ENCODE measurements at places on chromosomes 16 and 17.

DNA sequence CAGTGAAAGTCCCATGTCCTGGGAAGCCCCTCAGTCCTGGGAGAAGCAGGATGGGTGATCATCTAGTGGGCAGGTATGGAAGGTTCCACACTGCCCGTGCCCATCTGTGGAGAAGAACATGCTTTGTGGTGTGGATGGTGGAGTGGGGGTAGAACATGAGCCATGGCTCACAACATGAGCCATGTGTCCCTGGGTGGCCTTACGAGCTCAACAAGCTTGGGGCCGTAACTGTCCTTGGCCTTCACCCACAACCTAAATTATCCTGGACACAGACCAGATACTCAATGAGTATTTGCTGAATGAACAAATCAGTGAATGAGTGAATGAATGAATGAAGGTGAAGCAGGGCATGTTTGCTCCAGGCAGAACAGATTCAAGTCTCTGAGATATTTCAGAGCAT is 13.5 kb downstream of the SOX8 start:
- DNase-seq: no peak

- DNase-seq: no peak
These were observed 11.0 kb downstream of the C1QTNF1 start for GRCh38 chr17:79034931-79035485.

DNA sequence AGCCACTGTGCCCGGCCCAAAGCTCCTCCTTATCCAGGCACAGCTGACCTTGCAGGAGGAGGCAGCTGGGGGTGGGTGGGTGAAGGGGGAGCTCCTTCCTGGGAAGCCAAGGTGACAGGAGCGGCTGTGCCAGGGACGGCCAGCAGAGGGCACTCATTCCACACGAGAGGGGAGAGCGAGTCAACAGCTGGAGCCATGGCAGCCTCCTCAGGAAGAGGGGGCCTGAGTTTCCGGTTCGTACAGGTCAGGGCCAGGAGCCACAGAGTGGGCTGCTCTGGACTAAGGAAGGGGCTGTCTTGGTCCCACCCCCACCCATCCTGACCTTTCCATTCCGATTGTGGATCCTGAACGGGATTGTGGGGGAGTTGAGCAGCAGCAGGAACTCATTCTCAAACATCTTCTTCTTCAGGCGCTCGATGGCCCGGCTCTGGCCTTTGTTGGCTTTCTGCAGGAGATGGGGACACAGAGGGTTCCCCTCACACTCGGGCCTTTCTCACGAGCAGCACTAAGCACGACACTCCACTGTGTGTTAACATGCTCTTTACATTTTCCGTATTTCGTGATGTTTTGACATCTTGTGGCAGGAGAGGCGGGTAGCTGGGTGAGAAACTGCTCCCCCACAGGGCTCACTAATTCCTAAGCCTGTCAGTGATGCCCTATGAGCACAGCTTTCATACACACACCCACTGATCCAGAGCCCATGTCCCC is 61.6 kb downstream of the TIMM22 start:
- peak; percentile 44 for DNase-seq

DNA sequence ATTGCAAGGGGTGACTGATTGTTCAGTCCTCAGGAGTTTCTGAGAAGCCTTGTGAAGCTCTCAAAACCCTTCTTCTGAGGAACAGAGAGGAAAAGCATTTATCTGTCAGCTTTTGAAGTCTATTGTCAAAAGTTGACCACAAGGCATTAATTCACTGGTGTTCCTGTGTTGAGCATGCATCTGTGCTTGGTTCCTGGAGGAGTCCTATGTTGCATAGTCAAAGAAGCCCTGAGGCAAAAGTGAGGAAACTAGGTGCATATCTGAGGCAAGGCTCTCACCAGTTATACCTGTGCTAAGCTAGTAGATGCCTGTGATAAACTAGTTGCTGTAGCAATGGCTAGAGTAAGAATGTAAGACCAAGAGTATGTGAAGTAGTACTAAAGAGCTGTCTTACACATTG is 1.8 kb upstream of the HEATR6 start:
- DNase-seq: peak; percentile 12

DNA sequence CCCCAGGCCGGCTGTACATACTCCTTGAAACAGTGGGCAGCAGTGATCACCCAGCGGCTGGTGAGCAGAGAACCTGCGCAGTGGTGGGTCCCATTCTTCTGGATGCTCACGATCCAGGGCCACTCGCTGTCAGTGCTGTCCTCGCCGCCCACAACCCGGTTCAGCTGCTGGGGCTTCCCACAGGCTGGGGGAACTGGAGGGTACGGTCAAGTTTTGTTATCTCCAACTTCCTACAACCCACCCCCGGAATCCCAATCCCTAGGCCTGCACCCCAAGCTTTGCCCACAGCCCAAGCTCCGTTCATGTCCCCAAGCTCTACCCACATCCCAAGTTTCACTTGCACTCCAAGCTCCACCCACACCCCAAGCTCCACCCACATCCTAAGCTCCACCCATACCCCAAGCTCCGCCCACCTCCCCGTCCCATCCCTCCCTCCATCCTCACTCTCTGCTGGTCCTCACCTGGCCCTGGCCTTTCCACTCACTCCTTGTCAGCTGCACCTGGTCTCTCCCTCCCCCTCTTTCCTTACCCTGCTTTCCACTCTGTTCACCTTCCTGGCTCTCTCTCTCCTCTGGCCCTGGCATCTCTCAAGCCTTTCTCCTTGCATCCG is 1.8 kb downstream of the PRSS22 start:
- no peak for DNase-seq

DNA sequence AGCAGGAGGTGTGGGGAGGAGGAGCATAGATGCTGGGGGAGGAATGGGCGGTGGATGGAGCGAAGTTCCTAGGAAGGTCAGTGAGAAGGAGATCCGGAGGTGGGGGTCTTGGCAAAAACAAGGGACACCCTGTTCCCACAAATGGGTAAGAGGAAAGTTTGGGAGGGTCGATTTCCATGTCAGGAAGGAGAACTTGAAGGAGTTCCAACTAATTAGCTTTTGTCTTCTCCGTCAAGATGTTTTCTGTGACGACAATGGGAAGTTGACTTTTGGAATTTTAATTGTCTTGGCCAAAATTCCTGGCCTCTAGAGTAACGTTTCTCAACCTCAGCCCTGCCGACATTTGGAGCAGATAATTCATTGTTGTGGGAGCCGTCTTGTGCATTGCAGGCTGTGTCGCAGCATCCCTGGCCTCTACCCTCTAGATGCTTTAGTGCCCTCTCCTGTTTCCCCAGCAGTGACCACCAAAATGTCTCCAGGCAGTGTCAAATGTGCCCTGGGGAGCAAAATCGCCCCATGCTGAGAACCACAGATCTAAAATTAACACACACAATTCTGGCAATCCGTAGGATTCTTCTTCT is 97.1 kb downstream of the PITPNC1 start:
- peak; percentile 58 for DNase-seq

GRCh38 chr16:56862776-56863175 is 2.2 kb upstream of the SLC12A3 start:
- no peak for DNase-seq

DNA sequence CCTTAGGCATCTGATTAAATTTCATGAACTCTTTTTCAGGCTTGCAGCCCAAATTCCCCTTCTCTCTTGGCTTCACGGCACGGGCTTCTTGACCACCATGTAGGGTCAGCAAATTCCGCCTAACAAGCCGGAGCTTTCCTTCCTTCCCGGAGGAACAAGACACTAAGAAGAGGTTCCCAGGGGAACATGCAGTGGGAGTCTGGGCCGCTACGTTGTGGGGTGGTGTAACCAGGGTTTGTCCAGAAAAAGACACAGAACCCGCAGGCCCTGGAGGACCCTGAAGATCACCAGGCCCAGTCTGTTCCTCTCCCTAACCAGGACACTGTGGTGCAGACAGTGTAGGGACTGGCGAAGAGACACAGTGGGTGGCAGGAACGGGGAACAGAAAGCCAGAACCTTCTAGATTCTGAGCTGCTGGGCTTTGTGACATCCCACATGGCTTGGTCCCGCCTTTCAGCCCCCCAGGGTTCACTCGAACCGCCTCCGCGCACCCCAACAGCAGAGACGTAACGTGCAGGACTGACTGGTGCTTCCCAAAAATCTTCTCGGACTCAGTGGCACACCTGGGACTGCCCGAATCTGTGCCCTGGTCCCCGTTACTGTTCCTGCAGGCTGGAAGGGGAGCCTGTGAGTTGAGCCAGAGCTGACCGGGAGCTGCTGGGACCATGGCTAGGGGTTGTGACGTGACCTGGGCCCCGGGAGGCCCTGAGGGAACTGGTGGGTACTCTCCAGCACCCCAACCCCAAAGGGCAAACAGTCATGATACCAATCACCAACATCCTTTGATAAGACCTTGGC is 55.2 kb downstream of the TBC1D16 start:
- DNase-seq: no peak

GRCh38 chr17:13003454-13003851 is 14.4 kb downstream of the ELAC2 start:
- DNase-seq: no peak

DNA sequence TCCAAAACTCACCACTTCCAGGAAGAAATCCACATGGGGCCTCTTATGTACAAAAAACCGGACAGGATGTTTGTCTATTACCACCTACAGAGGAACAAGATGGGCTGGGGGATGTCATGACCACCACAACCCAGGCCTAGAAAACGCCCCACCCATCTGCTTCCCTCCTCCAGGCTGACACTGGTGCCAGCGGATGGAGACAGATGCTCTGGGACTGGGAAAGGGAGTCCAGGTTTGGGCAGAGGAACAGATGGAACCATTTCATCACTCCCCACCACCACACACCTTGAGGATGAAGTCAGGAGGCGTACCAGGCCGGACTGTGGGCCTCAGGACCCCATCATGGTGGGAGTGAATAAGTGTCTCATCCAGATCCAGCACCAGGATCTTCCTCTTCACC is 4.5 kb upstream of the GABARAP start:
- no peak for DNase-seq

GRCh38 chr17:18163547-18163946 is 20.1 kb upstream of the ALKBH5 start:
- DNase-seq: no peak

GRCh38 chr17:73007407-73007806 is 85.1 kb downstream of the SLC39A11 start:
- no peak for DNase-seq

DNA sequence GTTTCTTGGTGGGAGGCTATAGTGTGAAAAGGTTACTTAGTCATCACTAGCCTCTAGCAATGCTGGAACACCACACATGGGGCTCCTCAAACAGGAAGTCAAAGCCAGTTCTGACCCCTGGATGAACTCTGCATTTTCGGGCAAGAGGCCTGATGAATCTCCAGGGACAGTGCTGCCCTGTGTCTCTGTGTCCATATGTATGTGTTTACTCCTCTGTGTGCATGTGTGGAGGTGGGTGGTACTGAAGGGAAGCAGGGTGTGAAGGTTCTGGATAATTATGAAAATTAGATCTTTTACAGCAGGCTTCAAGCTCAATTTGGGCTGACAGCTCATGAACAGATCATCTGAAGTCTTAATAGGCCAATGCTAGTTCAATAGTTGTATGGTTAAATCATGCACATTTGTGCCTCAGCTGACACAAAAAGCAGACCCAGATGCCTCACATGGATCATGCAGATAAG is 133.6 kb downstream of the SNX11 start:
- peak; percentile 93 for DNase-seq

DNA sequence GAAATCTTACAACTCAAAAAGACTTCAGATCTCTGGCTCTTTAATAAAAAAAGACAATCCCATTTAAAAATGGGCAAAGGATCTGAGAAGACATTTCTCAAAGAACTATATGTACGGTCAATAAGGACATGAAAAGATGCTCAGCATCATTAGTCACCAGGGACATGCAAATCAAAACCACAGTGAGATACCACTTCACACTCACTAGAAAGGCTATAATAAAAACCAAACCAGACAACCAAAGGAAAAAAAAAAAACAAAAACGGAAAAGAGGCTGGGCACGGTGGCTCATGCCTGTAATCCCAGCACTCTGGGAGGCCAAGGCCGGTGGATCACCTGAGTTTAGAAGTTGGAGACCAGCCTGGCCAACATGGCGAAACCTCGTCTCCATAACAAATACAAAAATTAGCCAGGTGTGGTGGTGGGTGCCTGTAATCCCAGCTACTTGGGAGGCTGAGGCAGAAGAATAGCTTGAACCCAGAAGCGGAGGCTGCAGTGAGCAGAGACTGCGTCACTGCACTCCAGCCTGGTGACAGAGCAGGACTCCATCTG is 1.7 kb upstream of the NPIPB7 start:
- no peak for DNase-seq

DNA sequence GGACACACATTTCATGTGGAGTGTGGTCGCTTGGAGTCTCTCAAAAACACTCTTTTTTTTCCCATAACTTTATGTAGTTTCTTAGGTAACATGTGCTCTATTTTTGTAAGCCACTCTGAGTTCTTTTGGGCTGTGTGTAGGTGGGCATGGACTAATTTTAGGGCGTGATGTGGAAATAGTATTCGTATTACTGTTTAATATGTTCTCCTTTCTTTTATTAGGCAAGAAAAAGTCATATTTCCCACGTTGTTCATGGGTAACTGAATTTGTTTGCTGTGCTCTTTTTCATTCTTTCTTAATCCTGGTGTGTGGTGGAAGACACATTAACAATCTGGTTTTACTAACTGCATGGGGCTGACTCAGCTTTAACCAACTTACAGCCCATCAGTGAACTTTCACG is 27.4 kb downstream of the NDEL1 start:
- DNase-seq: no peak

All from EL (cell line).